Mononuclear cell (primary cell): ENCODE measurements at places on chromosomes 11 and 22. TPM values are rescaled to one million over a fixed set of nuclear protein-coding genes. Genes with fewer than 3 reads are reported as not detected.

The OR56A1 gene
- total RNA-seq, result under 0.01 TPM

The YAP1 gene
- 0.10 TPM for total RNA-seq

The TMEM121B gene
- total RNA-seq, result 1.3 TPM

The CABP4 gene
- total RNA-seq, result 2.6 TPM

The ADM2 gene
- total RNA-seq, result 0.31 TPM

The OR8A1 gene
- total RNA-seq, result not detected

The HYLS1 gene
- total RNA-seq, result 2.7 TPM

The IMMP1L gene
- 11.6 TPM for total RNA-seq

The KIRREL3 gene
- 0.10 TPM for total RNA-seq

The RPS25 gene
- total RNA-seq, result 4,016 TPM

The TAGLN gene
- 8.6 TPM for total RNA-seq

The PAMR1 gene
- 0.10 TPM for total RNA-seq

The UBTFL1 gene
- total RNA-seq, result 0.21 TPM

The MMP10 gene
- 0.31 TPM for total RNA-seq

The ZNF280B gene
- 1.2 TPM for total RNA-seq

The C11orf98 gene
- total RNA-seq, result 4.9 TPM

The PDE2A gene
- total RNA-seq, result 3.7 TPM

The TMPRSS6 gene
- total RNA-seq, result under 0.01 TPM

The CARD10 gene
- total RNA-seq, result not detected

The GAL3ST1 gene
- 0.10 TPM for total RNA-seq

The RAB36 gene
- total RNA-seq, result not detected

The OPCML gene
- total RNA-seq, result under 0.01 TPM

The OR8G1 gene
- under 0.01 TPM for total RNA-seq

The SLC22A6 gene
- not detected for total RNA-seq

The MYBPC3 gene
- total RNA-seq, result 0.21 TPM

The GRK3 gene
- total RNA-seq, result 21.0 TPM

The HMOX1 gene
- total RNA-seq, result 46.6 TPM

The NELL1 gene
- total RNA-seq, result not detected

The MOGAT2 gene
- not detected for total RNA-seq

The SLN gene
- not detected for total RNA-seq

The DNAJB7 gene
- total RNA-seq, result not detected

The HEPN1 gene
- not detected for total RNA-seq

The MYH9 gene
- total RNA-seq, result 340 TPM

The MAP4K2 gene
- 41.6 TPM for total RNA-seq

The TOMT gene
- not detected for total RNA-seq

The HORMAD2 gene
- not detected for total RNA-seq

The MLC1 gene
- total RNA-seq, result 2.8 TPM

The CNGA4 gene
- total RNA-seq, result 0.21 TPM

The ACAD8 gene
- total RNA-seq, result 10.0 TPM

The PHETA2 gene
- 0.94 TPM for total RNA-seq

The IRAG1 gene
- total RNA-seq, result 0.52 TPM

The DSCAML1 gene
- total RNA-seq, result 0.84 TPM

The SAA1 gene
- not detected for total RNA-seq

The MMP7 gene
- total RNA-seq, result 0.31 TPM
